ENCODE measurements at places on chromosomes 6 and 20.

DNA sequence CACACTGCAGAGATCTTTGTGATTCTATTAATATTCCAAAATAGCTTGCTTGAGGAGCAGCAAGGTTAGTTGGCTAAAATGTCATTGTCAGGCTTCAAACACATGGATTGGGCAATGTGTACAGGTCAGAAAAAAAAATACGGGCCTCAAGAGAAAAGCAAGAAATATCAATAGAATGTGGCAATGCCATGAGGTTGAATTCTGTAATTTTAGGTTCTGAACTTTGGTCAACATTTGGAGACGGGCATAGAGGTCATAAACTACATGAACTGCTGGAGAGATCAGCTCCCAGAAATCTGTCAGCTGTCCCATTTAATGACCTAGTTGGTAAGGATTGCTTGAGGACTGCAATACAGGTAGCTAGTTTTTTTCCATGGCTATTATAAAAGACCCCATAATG lies 445.8 kb downstream of the HTR1B start:
- no peak for DNase-seq

- DNase-seq, result no peak
Observed at GRCh38 chr6:108904741-108905140, 56.5 kb downstream of the ARMC2 start.

GRCh38 chr20:35088231-35089145 lies 4.1 kb downstream of the TRPC4AP start:
- no peak for DNase-seq

GRCh38 chr20:58440021-58440767 lies 51.2 kb downstream of the VAPB start:
- no peak for DNase-seq

- DNase-seq, result no peak
Observed at GRCh38 chr6:137552146-137552545, 58.0 kb upstream of the OLIG3 start.

GRCh38 chr6:39387785-39388184 lies 65.3 kb upstream of the KCNK16 start:
- DNase-seq, result no peak

DNA sequence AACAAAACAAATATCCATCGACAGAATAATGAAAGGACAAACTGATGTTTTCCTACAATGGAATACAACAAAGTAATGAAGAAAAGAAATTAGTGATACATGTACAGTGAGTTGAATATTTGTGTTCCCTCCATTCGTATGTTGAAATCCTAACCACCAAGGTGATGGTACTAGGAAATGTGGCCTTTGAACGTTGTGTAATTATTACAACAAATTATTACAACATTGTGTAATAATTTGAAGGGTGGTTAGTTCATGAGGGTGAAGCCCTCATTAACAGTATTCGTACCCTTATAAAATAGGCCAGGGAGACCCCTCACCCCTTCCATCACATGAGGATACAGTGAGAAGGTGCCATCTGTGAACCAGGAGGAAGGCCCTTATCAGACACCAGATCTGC lies 339.4 kb downstream of the BMP2 start:
- no peak for DNase-seq

GRCh38 chr6:136521427-136521826 lies 28.8 kb downstream of the MAP7 start:
- no peak for DNase-seq

- DNase-seq, result no peak
Observed at GRCh38 chr6:130758813-130759212, 68.4 kb upstream of the SMLR1 start.

DNA sequence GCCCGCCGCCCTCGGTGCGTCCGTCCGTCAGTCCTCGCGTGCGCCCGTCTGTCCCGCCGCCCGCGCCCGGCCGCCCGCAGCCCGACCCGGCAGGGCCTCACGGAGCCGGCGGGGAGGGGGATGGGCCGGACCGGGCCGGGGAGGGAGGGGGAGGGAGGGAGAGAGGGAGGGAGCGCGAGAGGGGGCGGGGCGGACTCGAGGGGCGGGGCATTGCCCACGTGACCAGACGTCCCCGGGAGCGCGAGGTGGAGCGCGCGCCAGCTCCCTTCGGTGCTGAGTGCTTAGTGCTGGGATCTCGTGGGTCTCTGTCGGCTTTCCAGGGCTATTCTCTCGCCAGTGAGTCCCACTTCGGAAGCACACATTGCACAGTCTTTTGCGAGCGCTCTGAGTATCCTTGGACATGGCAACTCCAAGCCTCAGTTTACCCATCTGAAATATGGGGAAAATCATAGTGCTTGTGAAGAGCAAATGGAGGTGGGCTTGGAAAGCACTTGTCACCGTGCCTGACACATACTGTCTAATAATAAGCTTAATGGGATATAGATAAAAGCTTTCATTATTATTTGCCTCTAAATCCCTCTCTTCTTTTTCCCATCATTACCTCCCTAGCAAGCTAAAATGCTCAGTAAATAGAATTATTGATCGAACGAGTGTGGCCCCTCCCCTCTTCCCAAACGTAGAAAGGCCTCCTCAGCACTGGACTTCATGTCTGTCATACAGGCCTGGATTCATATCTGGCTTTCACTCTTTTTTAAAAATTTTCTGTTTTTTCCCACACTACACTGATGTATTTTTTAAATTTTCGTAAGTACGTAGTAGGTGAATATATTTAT lies at the start of gene NCOA6:
TSS of gene NCOA6 (minus strand) at position 122 of the 833 bp plus-strand sequence. CDS start 43,296 bp downstream, outside the sequence.
- DNase-seq, result peak; percentile 83

DNA sequence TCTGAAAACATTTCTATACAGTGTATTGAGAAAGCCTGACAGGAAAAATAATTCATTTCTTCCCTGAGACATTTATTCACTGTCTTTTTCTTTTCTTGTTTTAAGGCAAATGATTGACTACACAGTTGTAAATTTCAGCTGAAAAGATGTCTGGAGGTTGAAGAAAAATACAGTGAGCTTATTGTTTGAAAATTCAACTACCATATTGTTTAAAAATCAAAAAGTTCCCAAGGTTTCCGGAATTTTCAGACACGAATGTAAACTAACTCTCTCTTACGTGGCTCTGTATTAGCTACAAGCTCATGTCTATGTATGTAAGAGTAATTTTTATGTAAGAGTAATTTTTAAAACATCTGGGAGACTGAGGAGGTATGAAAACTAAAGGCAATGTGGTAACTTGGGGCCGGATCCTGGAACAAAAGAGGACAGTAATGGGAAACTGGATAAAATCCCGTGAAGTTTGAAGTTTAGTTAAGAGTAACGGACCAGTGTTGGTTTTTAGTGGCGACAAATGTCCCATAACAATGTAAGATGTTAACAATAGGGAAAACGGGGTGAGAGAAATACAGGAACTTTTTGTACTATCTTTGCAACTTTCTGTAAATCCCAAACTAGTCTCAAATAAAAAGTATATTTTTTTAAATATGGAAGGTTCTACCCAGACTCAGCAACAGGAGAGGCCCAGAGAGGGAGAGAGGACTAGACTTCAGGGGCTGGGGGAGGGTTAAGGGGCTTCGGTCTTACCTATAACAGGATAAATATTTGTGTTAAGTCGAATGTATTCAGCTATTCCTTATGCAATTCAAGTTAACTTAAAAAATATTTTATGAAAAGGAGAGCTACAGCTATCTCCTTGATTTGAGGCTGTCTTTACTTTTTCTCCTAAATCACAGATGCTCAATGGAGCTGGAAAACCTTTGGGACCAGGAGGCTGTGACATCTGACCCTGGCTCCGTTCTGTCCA lies 1.3 kb downstream of the PTGIS start:
- DNase-seq, result no peak

DNA sequence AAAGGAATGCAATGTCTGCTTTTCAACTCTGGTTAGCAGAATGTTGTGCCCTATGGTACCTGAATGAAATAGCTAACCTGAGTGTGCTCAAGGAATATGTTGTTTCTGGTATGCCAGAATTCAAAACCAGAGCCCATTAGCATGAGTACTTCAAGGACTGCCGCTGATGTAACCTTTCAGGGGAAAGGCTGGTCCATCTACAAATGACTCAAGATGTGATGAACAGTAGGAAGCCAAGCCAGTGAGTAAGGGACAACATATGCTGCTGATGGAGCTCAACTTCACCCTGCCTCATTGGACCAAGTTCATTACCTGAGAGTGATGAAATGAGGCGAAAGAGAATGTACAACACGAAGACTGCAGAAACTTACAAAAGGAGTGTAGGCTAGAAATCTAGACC lies 95.7 kb upstream of the BMP2 start:
- no peak for DNase-seq

DNA sequence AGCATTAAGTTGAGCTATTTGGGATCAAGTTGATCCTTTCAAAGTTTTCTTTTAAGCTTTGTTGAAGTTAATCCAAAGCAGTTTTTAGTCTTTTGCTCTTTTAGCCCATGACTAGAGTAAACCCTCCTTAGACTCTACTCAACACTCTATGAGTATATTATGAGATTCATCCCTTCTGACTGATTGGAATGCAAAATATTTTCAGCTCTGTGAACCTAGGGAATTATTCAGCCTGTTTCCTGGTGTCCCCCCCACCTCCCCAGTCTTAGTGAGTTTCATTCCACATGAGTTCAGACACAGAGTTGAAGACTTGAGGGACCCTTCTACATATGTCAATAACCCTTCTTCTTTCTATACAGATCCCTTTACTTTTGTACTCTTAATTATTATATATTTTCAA lies 413.7 kb downstream of the RFPL4B start:
- no peak for DNase-seq

GRCh38 chr6:100309174-100309573 lies 155.5 kb downstream of the SIM1 start:
- DNase-seq, result no peak

DNA sequence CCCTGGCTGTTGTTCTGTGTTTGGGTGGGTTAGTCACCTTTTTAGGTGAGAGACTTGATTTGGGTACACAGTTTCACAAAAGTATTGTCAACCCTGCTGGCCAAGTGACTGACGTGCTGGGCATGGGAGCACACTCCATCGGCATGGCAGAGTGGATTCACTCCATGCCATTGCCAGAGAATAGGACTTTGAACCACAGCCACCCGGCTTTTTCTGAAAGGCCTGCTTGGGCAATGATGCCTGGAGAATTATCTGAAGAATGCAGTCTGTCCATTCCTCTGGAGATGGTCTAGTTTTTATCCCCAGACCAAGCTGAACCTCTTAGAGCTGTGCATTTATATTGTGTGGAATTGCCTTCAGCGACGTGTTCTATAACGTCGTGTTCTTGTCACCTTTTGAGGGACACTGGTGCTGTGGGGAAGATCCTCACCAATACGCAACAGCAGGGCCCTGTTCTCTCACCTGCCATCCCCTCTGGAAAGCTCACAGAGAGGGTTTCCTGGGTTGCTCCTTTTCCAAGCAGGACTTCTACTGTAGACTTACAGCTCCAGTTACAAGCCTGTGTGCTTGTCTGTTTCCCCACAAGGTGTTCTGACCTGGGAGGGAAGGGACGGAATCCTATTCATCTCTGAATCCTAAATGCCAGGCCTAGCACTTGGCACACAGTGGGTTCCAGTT lies 183.4 kb upstream of the AKAP12 start:
- DNase-seq, result no peak

DNA sequence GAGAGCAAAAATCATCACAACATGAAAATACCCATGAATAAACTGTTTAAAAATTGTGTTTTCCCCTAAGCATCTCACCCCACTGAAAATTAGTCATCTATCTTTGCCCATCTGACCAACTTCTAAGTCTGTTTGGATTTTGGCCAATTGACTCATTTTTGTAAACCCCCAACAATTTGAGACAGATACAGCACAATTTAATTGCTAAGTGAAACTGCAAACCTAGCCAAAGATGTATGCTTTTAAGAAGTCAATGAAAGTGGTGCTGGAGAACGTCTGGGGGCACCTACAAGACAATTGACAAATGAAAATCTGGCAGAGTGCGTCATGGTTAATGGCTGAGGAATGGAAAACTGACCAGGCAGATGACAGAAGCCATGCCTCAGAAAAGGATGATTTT lies 30.9 kb upstream of the SLC24A3 start:
- DNase-seq, result no peak

DNA sequence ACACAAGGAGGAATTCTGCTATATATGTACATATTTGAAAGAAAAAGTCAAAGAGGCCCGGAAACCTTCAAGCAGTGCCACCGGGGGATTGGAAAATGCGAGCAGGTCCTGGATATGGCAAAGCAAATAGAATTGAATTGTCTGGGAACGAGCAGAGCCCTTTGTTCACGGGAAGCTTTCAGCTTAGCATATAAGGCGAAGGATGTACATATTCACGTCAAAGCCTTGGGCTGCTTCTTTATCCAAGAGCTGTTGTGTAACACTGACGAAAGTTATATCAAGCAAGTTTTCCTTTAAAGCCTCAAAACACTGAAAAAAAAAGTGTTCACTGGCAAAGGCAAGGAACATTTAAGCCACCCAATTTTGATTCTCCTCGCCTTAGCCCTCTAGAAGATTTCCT lies 171.0 kb downstream of the GPX5 start:
- DNase-seq, result no peak

DNA sequence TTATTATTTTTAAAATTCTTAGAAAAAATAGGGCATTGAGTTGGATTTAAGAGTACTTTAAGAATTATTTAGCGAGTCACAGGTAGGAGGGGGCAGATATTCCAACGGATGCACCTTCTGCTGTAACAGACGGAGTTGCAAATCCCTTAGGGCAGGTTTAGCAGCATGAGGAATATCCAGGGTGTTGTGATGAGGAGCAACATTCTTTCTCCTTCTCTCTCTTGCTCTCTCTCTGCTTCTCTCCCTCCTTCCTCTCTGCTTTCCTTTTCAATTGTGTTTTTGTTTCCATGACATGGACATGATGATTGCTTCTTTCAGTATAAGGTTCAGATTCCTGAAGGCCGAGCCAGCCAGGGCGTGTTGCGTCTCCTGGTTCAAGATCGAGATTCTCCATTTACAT lies 28.9 kb downstream of the CDH26 start:
- no peak for DNase-seq

DNA sequence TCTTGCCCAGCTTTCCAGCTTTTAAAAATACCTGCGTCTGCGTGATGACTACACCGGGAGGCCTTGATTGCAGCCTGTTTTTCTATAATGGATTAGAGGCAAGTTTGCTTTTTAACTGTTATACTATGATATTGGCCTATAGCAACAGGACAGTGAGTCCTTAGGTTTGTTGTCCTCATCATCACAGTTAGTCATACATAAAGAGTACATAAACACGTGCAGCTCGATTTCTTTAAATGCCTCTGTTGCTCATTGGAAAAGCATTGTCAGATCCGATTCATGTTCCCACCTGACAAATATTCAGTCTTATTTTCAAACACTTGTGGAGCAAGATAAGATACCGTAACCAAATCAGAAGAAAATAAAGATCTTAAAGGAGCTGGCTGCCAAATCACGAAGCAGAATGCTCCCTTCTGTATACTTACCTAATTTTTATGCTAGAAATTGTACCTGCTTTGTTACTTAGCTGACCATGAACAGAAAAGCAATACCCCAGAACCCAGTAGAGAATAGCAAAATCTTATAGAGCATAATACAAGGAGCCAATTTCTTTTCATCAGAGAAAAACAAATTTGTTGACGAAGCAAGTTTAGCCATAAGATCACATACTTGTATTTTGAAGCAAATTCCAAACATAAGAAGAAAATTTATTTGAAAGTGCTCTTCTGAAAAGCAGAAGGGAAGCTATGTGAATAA lies 100.4 kb downstream of the TMEM200A start:
- DNase-seq, result no peak

- no peak for DNase-seq
Observed at GRCh38 chr6:35021004-35021403, 120.1 kb downstream of the TCP11 start.

- DNase-seq, result no peak
Observed at GRCh38 chr6:37477191-37477590, 22.5 kb downstream of the CCDC167 start.

All from stimulated activated CD4-positive, alpha-beta T cell treated with anti-CD3 and anti-CD28 coated beads, Interleukin-1b, Interleukin-23, amount 100 ng/mL, for 48 hours (primary cell).